Right cardiac atrium (tissue), 5 donors: ENCODE measurements at places on chromosomes 12 and 14. TPM values are rescaled to one million over a fixed set of nuclear protein-coding genes. Genes with fewer than 3 reads are reported as not detected.

Gene COL2A1
- polyA plus RNA-seq = 0.07 TPM

Gene PTPRB
- 14.3 TPM for polyA plus RNA-seq

Gene DGLUCY
- polyA plus RNA-seq = 112 TPM

GRCh38 chr12:47860279-47860841, 40.7 kb upstream of the HDAC7 start:
- DNase-seq = no peak

DNA sequence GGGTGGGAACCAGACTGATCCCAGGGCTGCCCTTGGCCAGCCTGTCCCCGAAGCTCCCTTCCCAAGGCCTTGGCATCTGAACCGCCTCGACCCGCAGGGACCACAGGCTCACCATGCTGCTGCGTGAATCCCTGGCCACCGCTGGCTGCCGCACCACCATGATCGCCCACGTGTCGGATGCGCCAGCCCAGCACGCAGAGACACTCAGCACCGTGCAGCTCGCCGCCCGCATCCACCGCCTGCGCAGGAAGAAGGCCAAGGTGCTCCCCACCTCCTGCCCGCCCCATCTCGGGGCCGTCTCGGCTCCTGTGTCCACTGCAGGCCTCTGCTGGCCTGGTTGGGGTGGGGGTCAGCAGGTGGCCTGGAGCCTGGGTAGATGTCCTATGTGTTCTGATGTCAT, 35.7 kb downstream of the KIF26A start:
- no peak for DNase-seq

DNA sequence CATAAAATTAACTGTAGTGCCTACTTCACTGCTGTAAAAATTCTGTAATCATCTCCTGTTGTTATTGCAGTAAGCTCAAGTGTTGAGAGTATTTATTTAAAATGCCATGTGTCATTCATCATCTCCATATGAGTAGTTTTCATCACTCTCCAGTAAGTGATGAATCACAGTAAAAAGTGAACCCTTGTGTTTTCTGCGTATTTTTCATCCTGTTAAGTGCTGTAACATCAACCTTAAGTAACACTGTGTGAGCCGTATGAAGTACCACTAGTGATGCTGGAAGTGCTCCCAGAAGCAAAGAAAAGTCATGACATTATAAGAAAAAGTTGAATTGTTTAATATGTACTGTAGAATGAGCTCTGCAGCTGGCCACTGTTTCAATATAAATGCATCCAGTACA, 55.4 kb downstream of the SLCO1B3 start:
- DNase-seq = no peak

GRCh38 chr12:52759218-52759617, 17.9 kb downstream of the KRT76 start:
- DNase-seq = no peak

DNA sequence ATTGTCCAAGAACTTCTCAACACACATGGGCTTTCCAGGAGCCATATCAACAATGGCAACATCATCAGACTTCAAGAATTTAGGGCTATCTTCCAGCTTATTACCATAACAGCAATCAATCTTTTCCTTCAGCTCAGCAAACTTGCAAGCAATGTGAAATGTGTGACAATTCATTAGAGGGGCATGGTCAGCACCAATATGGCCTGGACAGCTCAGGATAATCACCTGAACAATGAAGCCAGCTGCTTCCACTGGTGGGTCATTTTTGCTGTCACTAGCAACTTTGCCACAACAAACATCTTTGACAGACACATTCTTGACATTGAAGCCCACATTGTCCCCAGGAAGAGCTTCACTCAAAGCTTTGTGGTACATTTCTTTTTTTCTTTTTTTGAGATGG, 5.9 kb upstream of the NEDD1 start:
- DNase-seq = no peak
